ENCODE measurements at places on chromosomes 13 and 19.

- DNase-seq: no peak
These were observed 102.7 kb downstream of the SLAIN1 start for GRCh38 chr13:77800219-77800618.

GRCh38 chr19:56116606-56117005 lies 4.5 kb downstream of the ZNF787 start:
- DNase-seq: no peak

DNA sequence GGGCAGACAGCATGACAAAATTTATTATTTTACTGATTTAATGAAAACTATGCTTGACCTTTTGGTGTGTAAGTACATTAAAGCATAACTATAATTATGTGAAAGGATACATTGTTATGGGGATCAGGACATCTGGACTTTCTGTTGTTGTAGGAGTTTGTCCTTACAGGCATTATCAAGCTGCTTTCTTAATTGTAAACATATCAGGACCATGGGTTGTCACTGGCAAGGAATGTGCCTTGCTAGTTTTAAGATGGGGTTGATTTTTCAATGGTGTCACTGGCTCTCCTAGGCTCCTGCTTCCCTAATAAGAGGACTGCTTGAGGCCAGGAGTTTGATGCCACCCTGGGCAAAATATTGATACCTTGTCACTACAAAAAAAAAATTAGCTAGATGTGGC lies 32.6 kb downstream of the KBTBD6 start:
- no peak for DNase-seq

- no peak for DNase-seq
These were observed 128.4 kb upstream of the SPACA7 start for GRCh38 chr13:112247471-112248405.

DNA sequence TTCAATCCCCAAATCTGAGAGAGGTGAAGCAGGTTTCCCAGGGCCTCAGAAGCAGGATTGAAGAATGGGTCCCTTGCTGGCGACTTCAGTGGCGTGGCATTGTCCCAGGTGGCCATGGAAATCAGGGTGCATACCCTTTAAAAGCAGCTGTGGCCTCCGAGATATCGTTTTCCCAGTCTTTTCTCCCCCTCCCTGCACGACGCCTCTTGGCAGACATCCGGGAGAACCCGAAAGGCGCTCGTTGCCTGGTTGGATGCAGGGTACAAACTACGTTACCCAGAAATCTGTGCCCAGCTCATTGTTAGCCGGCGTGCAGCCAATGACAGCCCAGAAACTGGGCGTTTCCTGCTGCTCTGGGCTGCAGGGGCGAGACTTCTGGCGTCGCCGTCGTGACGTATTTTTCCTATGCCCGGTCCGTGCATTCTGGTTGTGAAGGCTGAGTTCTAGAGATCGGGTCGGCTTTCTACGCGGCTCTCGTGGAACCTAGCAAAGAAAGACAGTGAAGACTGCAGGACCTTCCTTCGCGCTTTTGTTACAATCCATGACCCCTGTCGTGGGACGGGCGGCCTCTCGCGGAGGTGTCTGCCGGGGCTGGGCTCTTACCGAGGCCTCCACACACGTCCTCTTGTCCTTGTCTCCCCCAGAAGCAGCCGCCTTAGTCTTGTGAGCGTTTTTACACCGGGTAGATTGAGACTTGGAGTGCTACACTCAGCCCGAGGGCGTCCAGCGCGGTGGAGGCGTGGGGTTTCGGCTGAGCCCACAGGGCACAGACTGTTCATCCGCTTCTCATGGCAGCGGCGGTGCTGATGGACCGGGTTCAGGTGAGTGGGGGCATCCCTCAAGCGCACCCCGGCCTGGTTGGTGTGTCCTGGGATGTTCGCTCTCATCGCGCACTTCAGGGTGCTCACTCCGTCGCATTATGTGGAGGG lies at the start of gene ZNF304:
TSS of gene ZNF304 (plus strand) at position 395 of the 929 bp plus-strand sequence. CDS start at position 789, 394 bp downstream.
- DNase-seq: peak; percentile 93

DNA sequence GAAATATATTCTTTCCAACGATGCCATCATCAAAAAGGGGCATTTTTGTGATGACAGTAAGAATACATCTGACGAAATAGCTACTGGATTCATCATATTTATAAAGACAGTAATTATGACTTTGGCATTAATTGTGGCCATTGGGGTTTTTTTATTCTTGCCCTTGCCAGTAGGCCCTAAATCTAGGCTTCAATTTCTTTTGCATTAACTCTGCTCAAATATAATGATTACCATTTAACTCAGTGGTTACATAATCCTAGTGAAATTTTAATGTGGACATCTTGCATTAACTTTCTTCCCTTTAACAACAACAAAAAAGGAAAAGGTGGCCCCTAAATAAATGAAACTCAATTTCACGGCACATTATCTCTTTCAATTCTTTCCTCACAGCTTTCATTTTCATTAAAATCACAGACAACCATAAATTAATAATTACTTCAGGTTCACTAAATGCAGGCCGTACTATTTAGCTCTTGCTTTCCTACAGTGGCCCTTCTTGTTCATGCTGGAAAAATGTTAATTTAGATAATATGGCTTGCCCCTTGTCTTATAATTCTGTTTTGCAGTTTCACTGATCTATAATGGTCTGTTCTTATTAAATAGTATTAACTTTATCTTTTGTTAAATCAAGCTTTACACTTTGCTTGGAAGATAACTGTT lies 615.6 kb downstream of the DACH1 start:
- no peak for DNase-seq

DNA sequence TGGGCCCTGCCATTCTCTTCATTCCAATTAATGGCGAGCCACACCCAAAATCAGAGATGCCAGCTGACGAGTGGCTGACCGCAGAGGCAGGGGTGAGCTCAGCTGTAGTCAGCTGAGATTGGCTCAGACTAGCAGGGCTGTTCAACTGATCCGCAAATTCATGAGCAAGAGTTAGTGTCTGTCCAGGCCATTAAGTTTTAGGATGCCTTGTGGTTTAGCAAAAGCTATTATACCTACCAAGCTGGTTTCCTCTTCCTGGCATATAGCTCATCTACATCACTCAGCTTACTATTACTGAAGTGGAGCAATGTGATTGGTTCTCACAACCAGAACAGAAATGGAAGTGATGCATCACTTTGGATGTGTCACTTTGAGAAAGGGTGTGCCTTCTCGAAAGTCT lies 148.7 kb downstream of the NALCN start:
- DNase-seq: no peak

DNA sequence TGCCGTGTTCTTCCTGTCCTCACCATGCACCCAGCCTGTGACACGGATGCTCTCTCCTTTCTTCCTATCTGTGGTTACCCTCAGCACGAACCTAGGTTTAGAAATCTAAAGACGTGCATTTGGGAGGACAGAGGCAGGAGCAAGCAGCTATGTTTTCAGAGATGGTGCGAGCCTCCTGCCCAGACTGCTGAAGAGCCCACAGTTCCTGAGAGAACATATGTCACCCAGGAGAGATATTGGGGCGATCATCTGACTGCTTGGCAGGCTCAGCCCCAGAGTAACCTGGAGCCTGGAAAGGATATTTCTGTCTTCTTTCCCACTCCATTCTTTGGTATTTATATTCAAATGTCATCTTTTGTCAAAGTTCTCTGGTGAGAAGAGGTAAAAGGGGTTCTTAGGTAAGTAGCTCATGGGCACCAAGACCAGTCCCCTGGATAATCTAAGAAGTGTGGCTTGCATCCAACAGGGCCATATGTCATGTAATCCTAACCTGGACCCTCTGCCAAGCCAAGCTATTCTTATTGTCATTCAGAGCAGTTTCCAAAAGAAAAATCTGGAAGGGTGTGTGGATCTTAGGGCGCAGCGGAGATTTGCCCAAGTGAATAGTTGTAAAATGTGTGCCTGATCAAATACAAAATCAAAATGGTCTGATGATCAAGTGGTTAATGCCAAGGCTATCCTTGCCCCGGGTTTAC lies 59.5 kb downstream of the FGF9 start:
- DNase-seq: no peak

DNA sequence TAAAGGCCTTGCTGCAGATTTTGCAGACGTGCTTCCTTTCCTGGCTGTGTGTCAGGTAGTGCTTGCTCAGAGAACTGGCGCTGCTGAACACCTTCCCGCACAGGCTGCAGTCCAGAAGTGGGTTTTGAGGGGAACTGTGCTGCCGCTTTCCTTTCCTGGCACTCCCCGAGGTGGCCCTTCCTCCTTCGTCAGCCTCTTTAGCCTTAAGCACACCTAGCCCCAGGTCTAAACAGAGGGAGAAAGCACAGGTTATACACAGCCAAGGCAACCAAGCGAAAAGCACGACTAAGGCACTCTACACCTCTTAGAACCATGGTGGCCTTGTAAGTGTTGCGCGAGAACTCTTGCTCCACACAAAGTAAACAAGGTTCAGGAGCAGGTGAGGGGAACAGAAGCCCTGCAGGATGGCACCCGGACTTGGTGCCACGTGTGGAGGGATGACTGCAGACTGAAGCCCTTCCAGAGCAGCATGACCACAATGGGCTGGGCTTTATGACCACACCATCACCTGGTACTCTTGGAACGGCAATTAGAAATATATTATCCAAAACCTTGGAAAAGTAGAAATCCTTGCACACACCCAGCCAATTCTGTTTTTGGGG lies 23.6 kb downstream of the ZNF541 start:
- DNase-seq: no peak

- DNase-seq: no peak
These were observed 418.6 kb downstream of the OXGR1 start for GRCh38 chr13:96575423-96576320.

GRCh38 chr13:74087357-74087756 lies 46.8 kb downstream of the KLF12 start:
- no peak for DNase-seq
